GM23338 (cell line): ENCODE measurements at places on chromosomes 16 and 17. TPM values are rescaled to one million over a fixed set of nuclear protein-coding genes. Genes with fewer than 3 reads are reported as not detected.

DNA sequence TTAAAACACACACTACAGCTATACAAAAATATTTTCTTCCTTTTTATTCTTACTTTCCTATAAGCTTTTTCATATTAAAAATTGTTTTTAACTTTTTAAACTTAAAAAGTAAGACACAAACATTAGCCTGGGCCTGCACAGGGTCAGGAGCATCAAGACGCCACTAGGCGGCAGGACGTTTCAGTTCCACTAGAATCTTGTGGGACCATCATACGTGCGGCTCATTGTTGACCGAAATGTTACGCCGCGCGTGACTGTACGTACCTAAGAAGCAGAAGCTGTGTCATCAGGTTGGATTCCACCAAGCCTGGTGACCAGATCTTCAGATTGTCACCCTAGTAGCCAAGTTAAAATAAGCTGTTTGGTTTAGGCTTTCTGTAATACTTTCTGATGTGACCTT, 47.1 kb downstream of the USP10 start:
- H3K4me3 ChIP-seq = no peak overlapping the region
- H3K27me3 ChIP-seq = no peaks in the 10 kb centered on the region
- H3K27ac ChIP-seq = no peak overlapping the region

GRCh38 chr16:14196011-14196410, 124.9 kb downstream of the MRTFB start:
- H3K4me3 ChIP-seq = no peak overlapping the region
- H3K36me3 ChIP-seq = no peaks in the 10 kb centered on the region
- H3K4me1 ChIP-seq = no peaks in the 10 kb centered on the region
- H3K27ac ChIP-seq = no peak overlapping the region
- no peaks in the 10 kb centered on the region for H3K27me3 ChIP-seq
- peak; percentile 31 for DNase-seq

DNA sequence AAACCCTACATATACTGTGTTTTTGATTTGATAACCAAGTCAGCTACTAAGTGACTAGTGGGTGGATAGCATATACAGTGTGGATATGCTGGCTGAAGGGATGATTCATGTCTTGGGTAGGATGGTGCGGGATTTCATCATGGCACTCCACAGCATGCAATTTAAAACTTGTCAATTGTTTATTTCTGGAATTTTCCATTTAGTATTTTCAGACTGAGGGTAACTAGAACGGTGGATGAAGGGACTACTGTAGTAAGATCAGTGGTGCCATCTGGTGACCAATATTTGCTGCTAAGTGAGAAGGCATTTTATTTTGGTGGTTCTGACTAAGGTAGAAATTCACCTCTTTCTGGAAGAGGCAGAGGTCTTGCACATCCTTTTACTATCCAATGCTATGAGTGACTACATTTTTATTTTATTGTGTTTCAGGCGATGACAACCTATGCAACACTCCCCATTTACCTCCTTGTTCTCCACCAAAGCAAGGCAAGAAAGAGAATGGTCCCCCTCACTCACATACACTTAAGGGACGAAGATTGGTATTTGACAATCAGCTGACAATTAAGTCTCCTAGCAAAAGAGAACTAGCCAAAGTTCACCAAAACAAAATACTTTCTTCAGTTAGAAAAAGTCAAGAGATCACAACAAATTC, 3.1 kb downstream of the CDC6 start:
- no peaks in the 10 kb centered on the region for H3K27me3 ChIP-seq
- DNase-seq = peak; percentile 78
- H3K4me3 ChIP-seq = no peak overlapping the region
- peaks cover 23% of the 10 kb centered on the region for H3K4me1 ChIP-seq

DNA sequence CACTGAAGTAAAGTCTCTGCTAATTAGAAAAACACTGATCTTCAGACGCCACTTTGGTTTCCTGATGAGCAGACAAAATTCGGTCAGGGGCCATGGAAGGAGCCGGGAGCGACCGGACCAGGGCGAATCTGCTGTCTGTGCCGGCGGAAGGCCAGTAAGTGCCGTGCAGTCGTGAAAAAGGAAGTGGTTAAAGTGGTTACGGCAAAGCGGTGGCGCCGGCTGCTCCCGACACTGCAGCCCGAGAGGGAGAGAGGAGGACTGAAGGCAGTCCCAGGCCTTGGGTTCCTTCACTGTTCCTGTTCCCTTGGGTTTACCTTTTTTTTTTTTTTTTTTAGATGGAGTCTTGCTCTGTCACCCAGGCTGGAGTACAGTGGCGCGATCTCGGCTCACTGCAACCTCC, 17.3 kb upstream of the HEXD start:
- H3K36me3 ChIP-seq = no peaks in the 10 kb centered on the region
- H3K4me1 ChIP-seq = no peaks in the 10 kb centered on the region
- no peak for DNase-seq
- no peaks in the 10 kb centered on the region for H3K27me3 ChIP-seq
- H3K4me3 ChIP-seq = no peak overlapping the region

GRCh38 chr17:1716912-1717695, 6.9 kb upstream of the TLCD2 start:
- peak overlapping the region; percentile 97 for H3K27ac ChIP-seq
- H3K4me3 ChIP-seq = peak overlapping the region; percentile 58
- no peaks in the 10 kb centered on the region for H3K27me3 ChIP-seq
- H3K36me3 ChIP-seq = no peaks in the 10 kb centered on the region
- peak; percentile 99 for DNase-seq
- peaks cover 19% of the 10 kb centered on the region for H3K4me1 ChIP-seq

DNA sequence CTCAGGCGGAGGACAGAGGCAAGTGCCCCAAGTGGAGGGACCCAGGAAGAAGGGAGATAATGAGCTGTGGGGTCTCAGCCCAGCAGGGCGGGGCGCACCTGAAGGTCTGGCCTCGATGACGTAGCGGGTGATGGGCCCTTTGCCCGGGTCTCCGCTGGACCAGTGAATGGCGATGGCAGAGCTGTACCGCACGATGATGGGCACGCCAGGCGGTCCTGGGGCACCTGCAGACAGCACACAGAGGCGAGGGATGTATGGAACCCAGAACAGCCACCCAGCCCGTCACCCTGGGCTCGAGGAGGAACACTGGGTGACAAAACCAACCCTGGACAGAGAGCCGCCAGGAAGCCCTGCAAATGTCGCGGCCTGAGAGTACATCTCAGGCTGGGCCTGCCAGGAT, 46.2 kb upstream of the CDC42EP4 start:
- no peaks in the 10 kb centered on the region for H3K36me3 ChIP-seq
- H3K4me1 ChIP-seq = peaks cover 25% of the 10 kb centered on the region
- H3K27ac ChIP-seq = no peak overlapping the region
- H3K27me3 ChIP-seq = no peaks in the 10 kb centered on the region
- H3K4me3 ChIP-seq = no peak overlapping the region

- no peak overlapping the region for H3K4me3 ChIP-seq
- no peaks in the 10 kb centered on the region for H3K36me3 ChIP-seq
- DNase-seq = no peak
- H3K27me3 ChIP-seq = no peaks in the 10 kb centered on the region
Measured at GRCh38 chr16:79369796-79370195, 230.7 kb downstream of the MAF start.

- H3K36me3 ChIP-seq = no peaks in the 10 kb centered on the region
- no peaks in the 10 kb centered on the region for H3K27me3 ChIP-seq
- H3K4me3 ChIP-seq = no peak overlapping the region
- DNase-seq = no peak
Measured at GRCh38 chr16:67783353-67783725, 23.0 kb downstream of the RANBP10 start.

- H3K36me3 ChIP-seq = no peaks in the 10 kb centered on the region
- DNase-seq = no peak
- H3K27me3 ChIP-seq = no peaks in the 10 kb centered on the region
- no peak overlapping the region for H3K27ac ChIP-seq
- H3K4me3 ChIP-seq = no peak overlapping the region
Measured at GRCh38 chr16:56199164-56199563, 7.9 kb downstream of the GNAO1 start.

DNA sequence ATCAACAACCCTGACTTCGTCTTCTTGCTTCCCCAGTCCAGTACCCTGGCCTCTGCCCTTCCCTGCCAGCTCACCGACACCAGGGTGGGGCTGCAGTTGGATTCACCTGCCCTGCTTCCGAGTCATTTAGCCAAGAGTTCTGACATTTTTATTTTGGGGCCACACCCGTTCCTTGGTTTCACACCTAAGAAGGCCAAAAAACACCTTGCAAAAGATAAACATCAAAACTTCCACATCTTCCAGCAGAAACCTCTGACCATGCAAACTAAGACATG, 41.8 kb upstream of the GFOD2 start:
- no peak for DNase-seq
- no peaks in the 10 kb centered on the region for H3K4me1 ChIP-seq
- H3K27ac ChIP-seq = no peak overlapping the region
- H3K36me3 ChIP-seq = no peaks in the 10 kb centered on the region

DNA sequence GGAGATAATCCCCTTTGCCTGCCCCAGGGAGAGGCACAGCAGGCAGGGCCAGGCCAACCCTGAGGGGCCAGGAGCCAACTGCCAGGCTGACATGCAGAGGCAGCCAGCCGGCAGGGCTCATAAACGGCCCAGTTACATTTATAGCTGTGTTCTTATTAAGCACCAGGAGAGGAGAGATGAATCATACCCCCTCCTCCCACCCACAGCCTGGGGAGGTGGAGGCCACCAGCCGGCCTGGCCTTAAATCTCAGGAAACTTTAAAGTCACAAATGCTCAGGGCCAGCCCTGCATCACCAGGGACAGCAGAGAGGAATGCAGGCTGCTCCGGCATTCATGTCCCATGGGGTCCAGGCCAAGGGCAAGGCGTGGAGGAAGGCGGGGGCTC, 177.2 kb downstream of the TMEM132E start:
- H3K36me3 ChIP-seq = no peaks in the 10 kb centered on the region
- no peaks in the 10 kb centered on the region for H3K27me3 ChIP-seq
- no peak overlapping the region for H3K27ac ChIP-seq
- no peak for DNase-seq

DNA sequence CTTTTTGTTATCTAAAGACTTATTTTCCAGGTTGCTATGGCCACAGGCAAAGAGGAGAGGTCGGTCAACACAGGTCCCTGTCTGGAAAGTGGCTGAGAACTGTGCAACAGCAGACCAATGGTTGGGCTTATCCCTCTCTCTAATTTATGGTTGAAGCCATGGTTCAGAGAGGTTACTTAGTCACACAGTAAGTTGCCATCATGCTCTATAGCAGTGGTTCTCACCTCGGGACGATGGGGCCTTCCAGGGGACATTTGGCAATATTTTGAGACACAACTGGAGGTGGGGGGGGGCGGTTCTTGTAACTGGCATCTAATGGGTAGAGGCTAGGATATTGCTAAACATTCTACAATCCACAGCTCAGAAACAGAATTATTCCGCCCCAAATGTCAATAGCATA, 842 bp upstream of the LDAF1 start:
- H3K36me3 ChIP-seq = peaks cover 19% of the 10 kb centered on the region
- no peak for DNase-seq
- peaks cover 20% of the 10 kb centered on the region for H3K4me1 ChIP-seq

GRCh38 chr16:20049831-20050230, 23.9 kb downstream of the GPR139 start:
- H3K27me3 ChIP-seq = no peaks in the 10 kb centered on the region
- no peak overlapping the region for H3K4me3 ChIP-seq
- peak; percentile 32 for DNase-seq
- H3K36me3 ChIP-seq = no peaks in the 10 kb centered on the region

- DNase-seq = peak; percentile 64
- H3K4me3 ChIP-seq = no peak overlapping the region
- no peaks in the 10 kb centered on the region for H3K4me1 ChIP-seq
- peaks cover 28% of the 10 kb centered on the region for H3K27me3 ChIP-seq
- H3K36me3 ChIP-seq = no peaks in the 10 kb centered on the region
Measured at GRCh38 chr17:48335858-48336500, 94.0 kb downstream of the SKAP1 start.

DNA sequence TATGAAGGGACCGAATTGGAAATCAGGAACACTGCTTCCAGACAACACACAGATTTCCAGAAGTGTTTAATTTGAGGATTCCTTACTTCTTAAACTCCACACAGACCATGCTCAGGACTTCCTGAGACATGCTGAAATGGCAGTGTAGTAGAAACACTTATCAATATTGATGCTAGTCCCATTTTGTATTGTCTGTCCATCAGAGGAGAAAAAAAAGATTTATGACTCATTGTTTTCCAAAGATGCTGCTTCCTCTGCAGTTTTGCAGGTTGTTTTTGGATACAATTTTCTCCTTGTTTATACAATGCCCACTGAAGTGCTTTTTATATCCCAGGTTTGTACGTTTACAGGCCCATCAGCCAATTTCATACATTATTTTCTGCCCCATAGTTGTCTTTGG, 68.3 kb upstream of the TANC2 start:
- H3K27ac ChIP-seq = no peak overlapping the region
- H3K36me3 ChIP-seq = no peaks in the 10 kb centered on the region
- no peak overlapping the region for H3K4me3 ChIP-seq
- DNase-seq = no peak
- H3K4me1 ChIP-seq = peaks cover 12% of the 10 kb centered on the region

GRCh38 chr17:49365667-49366066, 3.6 kb upstream of the ZNF652 start:
- DNase-seq = peak; percentile 68
- H3K4me3 ChIP-seq = no peak overlapping the region
- no peak overlapping the region for H3K27ac ChIP-seq
- H3K4me1 ChIP-seq = peaks cover 20% of the 10 kb centered on the region
- H3K27me3 ChIP-seq = no peaks in the 10 kb centered on the region

GRCh38 chr16:4364196-4365013, 7.2 kb upstream of the VASN start:
- no peak overlapping the region for H3K4me3 ChIP-seq
- H3K27ac ChIP-seq = no peak overlapping the region
- no peaks in the 10 kb centered on the region for H3K27me3 ChIP-seq
- H3K36me3 ChIP-seq = no peaks in the 10 kb centered on the region
- H3K4me1 ChIP-seq = no peaks in the 10 kb centered on the region

DNA sequence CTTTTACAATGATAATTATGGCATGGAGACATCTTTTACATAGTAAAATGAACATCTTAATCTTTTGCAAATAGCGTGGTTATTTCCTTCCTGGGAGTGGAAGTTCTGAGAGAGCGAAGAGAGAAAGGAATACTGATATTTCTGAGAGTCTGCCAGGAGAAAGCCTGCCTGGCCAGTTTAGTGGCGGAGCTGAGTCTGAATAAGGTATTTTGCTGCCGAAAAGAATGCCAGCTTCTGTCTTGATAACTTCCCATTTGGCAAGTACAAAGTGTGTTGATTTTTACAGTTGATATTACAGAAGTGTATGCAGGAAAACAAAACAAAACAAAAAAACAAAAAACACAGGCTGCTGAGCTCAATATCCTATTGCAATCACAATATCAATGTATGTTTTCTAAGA, 55.9 kb downstream of the KCNJ2 start:
- no peak overlapping the region for H3K27ac ChIP-seq
- no peaks in the 10 kb centered on the region for H3K4me1 ChIP-seq
- H3K4me3 ChIP-seq = no peak overlapping the region
- no peaks in the 10 kb centered on the region for H3K27me3 ChIP-seq
- no peak for DNase-seq

The MSI2 gene
- 18.9 and 19.1 TPM in 2 replicates for polyA plus RNA-seq

The KRTAP2-2 gene
- not detected in 2 replicates for polyA plus RNA-seq

The CDH11 gene
- polyA plus RNA-seq = 1.4 and 3.5 TPM in 2 replicates

The KRT33A gene
- not detected in 2 replicates for polyA plus RNA-seq

The NACA2 gene
- polyA plus RNA-seq = 0.49 and 0.65 TPM in 2 replicates

The DCAKD gene
- 23.7 and 28.7 TPM in 2 replicates for polyA plus RNA-seq

The CDH8 gene
- polyA plus RNA-seq = 7.1 and 10.2 TPM in 2 replicates

The SLC22A31 gene
- 2.1 TPM in 2 replicates for polyA plus RNA-seq

The MIS12 gene
- polyA plus RNA-seq = 9.9 and 14.0 TPM in 2 replicates

The SRL gene
- not detected in 2 replicates for polyA plus RNA-seq

The DNASE1L2 gene
- 0.23 and 0.42 TPM in 2 replicates for polyA plus RNA-seq

The HEXD gene
- polyA plus RNA-seq = 11.0 and 11.9 TPM in 2 replicates

The SLC35G6 gene
- polyA plus RNA-seq = 0.16 TPM in 1 of 2 replicates, not detected in the other
